ENCODE measurements at places on chromosomes 11 and 22.

- no peak for DNase-seq
These were observed 81.1 kb downstream of the PAK1 start for GRCh38 chr11:77392842-77393241.

DNA sequence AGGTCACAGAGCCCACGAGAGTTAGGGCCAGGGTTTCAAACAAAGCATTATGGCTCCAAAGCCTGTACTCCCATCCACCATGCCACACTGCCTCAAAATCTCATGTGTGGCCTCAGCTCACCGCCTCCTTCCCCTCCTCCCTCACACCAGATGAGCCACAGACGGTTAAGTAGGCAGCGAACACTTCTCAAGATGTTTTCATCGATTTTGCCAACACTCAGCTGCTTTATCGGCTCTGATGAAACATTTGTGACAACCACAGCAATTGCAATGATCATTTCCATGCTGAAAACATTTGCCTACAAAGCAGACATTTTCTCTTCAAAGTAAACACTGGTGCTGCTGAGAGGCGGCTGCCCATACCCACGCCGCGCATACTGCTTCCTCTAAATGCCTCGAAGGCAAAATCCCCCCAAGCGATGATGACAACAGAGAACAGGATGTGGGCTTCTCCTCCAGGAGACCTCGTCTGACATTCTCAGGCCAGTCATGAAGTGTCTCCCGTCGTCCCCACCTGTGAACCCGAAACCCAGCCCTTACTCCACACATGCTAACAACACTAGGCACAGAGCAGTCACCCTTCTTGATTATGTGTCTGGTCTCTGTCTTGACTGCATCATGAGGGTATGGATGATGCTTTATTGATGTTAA is 599.2 kb downstream of the SOX6 start:
- DNase-seq = no peak

DNA sequence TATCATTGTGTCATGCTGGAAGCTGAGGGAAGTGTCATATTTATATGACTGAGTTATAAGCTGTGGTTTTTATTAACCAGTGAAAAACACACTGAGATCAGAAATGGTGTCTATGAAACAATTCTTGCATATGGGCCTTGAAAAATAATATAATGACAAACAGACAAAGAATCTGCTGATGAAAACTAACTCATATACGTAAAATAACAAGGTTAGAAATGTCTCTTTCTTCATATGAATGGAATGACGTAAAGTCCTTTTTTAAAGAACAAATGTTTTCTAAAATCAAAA is 48.8 kb upstream of the PHF21B start:
- DNase-seq = no peak

DNA sequence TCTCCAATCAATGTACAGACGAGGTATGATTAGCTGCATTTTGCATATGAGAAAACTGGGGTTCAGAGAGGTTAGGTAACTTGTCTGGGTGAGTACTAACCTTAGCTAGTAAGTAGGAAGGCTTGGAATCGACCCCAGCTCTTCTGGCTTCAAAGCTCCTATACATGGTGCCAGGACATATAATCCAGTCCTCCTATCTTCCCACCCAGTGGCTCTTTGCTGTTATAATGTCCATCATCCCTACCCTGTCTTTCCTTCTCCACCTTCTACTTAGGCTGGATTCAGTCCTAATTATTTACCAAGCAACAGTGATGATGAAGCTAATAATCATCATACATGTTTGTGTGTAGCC is 20.0 kb downstream of the EHF start:
- DNase-seq = no peak

- no peak for DNase-seq
These were observed 110.0 kb downstream of the KIRREL3 start for GRCh38 chr11:126890561-126890960.

- peak; percentile 91 for DNase-seq
These were observed at the start of gene EHBP1L1 for GRCh38 chr11:65575568-65576231. TSS of gene EHBP1L1 (plus strand) at chr11:65576053. CDS start at chr11:65576303, 250 bp downstream.

DNA sequence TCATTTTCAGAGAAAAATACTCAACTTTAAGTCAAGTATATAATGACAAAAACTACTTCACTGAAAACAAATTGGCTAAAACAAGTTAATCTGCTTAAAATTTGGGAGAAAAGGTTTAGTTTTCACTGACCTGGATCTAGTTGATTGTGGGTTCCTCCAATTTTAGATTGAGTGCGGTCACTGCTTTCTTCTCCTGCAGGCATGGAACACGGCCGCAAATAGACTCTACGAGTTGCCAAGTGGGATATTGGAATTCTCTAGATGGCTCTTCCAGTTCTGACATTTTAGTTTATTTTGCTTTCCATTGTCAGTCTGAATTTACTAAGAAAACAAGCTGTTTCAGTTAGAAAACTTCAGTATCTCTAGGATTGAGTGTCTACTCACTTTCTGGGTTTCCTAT is 12.3 kb downstream of the OR4C5 start:
- no peak for DNase-seq

DNA sequence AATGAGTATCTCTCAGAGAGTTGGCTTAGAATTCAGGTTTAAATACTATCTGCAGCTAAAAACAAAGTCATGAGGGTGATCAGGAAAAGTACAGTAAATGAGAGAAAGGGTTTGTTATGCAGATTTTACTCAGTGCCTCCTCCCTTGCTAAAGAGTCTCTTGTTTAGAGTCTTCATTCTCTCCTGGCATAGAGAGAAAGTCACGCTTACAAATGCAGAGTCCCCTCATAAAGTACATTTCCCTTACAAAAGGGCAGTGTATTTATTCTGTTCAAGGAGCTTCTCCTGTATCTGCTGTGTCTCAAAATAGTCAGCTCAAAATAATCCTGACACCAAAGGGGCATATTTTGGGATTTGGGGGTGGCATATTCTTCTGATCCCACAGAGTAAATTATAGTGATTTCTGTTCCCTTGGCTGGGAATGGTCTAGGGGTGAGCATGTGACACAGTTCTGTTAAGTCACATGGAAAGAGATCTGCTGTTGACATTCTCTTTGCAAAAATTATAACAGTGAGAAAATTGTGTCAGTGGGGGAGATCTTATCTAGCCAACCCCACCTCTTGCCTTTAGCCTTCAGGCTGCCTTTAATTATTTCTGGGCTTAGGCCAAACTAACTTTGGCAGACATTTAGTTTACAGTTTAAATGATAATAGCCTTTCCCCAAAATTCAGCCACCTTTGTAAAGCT is 102.9 kb downstream of the MTNR1B start:
- DNase-seq = no peak

DNA sequence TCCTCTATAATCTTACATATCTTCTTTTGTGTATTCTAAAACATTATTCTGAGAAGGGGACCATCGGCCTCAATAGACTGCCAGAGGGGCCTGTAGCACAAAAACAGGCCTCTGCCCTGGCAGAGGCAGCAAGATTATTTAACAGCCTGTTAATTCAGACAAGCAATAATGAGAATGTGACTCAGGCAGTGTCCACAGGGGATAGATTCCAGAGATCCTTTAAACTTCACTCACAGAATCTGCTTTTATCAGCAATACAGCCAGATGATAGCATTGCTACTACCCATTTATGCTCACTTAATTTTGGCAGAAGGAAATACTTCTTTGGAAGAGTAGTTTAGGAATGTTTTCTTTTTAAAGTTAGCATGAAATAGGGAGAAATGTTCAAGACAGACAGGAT is 44.9 kb downstream of the AAMDC start:
- DNase-seq = no peak

- no peak for DNase-seq
These were observed 20.6 kb downstream of the FLRT1 start for GRCh38 chr11:64056213-64056785.

All from Peyer's patch (tissue), 4 donors.